ENCODE measurements at places on chromosomes 7 and 10.

- no peak for DNase-seq
Observed at GRCh38 chr10:117320050-117320665, 55.1 kb downstream of the PDZD8 start.

DNA sequence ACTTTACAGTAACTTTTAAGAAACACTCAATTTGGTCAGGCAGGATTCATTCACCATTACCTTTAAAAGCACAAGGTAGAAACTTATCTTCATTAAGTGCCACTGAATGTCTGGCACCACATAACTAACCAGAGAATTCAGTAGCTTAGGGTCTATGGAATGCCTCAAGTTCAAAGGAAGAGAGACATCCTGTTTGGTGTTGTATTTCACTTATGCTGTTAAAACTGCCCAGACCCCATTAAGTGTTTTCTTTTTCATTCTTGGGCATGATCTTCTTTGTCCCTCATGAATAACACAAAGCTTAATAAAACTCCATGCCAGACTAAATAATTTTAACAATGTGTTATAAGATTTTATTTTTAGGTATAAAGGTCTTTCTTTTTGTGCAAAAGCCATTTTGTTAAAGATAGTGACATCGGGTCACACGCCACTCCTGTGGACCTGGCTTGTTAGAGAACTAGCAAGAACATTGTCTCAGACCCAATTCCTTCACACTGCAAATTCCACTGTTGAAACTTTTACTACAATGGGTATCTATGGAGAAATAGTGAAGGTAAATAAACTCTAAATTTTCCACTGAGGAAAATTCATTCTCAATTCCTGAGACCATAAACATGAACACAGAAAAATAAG lies 221.0 kb downstream of the TWIST1 start:
- DNase-seq: no peak

GRCh38 chr7:121138262-121138933 lies 149.9 kb downstream of the CPED1 start:
- DNase-seq: no peak

DNA sequence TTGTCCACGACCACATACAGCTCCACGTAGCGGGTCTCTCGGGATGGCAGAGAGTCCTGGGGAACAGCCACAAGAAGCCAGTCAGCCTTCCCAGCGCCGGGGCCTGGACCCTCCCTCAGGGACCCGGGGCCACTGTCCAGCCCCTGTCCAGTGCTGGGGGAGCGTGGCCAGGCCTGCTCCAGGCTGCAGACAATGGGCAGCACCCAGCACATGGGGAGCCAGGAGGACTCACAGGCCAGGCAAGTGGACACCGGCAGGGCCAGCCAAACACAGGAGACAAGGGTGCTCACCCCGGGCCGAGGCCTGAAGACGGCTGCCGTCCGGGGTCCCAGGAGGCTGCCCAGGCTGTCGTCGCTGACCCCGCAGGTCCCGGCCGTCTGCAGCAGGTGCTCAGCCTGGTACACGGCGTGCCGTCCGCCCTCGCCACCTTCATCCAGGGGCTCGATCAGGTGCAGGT lies 3.7 kb downstream of the ADAM8 start:
- DNase-seq: no peak

DNA sequence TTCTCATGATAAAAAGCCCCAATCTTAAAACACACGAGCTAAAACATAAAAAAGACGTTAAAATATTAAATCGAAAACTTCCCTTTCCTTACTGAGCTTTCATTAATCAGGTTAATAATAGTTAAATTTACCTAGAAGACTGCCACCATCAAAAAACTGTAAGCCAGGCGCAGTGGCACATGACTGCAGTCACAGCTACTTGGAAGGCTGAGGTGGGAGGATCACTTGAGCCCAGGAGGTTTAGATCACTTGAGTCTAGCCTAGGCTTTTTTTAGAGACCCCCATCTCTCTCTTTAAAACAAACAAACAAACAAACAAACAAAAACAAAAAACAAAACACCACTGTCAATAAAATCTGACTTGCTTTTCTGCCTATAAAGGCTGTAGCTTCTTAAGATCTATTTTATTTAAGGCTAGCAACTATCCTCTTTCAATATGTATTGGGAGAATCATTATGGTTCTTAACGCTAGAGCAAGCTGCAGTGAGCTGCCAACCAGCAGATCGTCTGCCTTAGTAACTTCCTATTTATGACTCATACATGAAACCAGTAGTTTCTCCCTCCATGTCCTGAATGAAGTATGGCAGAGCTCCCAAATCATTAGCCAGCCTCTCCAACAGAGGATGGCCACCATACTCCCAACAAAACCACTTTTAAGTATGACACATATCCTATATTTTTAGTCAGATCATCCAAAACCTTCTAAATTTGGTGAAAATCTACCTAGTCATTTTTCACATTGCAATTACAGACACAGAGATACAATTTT lies 163.7 kb downstream of the SRPK2 start:
- no peak for DNase-seq

- no peak for DNase-seq
Observed at GRCh38 chr10:69481305-69481704, 30.0 kb downstream of the TSPAN15 start.

GRCh38 chr10:27197980-27198620 lies 42.5 kb downstream of the ACBD5 start:
- DNase-seq: no peak

- no peak for DNase-seq
Observed at GRCh38 chr7:113810080-113810744, 108.6 kb downstream of the PPP1R3A start.

DNA sequence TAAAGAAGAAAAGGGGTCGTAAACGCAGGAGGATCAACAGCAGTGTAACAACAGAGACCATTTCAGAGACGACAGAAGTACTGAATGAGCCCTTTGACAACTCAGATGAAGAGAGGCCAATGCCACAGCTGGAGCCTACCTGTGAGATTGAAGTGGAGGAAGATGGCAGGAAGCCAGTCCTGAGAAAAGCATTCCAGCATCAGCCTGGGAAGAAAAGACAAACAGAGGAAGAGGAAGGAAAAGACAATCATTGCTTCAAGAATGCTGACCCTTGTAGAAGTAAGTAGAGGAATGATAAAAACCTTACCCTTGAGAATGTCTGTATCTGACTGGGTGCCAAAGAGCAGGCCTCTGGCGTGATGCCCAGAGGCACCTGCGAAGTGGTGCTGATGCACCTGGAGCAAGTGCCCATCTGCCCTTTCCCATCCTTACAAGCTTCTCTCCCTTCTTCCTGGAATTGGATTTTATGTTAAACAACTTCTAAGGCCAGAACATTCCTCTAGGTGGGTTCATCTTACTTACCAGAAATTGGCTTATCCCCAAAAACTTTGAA lies 86.4 kb upstream of the SAMD8 start:
- DNase-seq: no peak
